ENCODE measurements at places on chromosomes 3 and 15.

- DNase-seq: peak; percentile 67
Observed at GRCh38 chr3:57951066-57951882, 56.9 kb upstream of the FLNB start.

GRCh38 chr15:85337425-85338074 lies 42.9 kb upstream of the AKAP13 start:
- no peak for DNase-seq

- DNase-seq: no peak
Observed at GRCh38 chr15:35876762-35877161, 330.8 kb upstream of the DPH6 start.

DNA sequence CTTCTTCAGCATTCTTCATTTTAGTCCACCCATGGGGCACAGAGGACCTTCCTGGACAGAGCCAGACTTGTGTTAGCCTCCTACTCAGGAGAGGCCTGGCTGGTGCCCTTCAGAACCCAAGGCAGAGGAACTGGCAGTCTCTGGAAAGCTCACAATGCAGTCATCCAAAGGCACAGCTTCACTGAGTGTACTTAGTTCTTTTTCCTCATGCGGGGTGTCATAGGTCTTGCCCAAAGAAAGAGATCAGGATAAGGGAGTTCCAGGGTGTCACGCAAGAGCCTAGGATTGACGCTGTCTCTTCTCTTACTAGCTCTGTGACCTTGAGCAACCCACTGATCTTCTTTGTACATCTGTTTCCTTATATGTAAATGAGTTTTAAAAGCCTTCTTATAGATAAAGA lies 58.7 kb downstream of the CD200 start:
- no peak for DNase-seq

DNA sequence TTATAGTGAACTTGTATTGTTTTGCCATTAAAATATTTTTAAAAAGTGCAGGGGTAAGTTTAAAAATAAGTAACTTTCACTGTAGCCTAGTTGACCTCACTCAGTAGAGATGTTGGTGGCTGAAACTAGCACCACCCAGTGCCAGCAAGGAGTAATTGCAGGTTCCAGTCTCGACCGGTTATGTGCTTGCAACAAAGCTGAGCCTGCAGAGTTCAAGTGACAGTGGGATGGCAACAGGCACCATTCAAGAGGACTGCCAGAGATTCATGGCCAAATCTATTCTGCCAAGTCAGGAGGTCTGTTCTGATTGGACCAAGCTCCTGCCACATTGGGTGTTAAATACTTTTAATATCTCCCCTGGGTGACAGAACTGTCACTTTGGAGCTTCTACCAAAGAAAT lies 2.7 kb downstream of the ADAMTS7 start:
- DNase-seq: no peak

- no peak for DNase-seq
Observed at GRCh38 chr3:160812304-160812703, 56.3 kb downstream of the PPM1L start.

DNA sequence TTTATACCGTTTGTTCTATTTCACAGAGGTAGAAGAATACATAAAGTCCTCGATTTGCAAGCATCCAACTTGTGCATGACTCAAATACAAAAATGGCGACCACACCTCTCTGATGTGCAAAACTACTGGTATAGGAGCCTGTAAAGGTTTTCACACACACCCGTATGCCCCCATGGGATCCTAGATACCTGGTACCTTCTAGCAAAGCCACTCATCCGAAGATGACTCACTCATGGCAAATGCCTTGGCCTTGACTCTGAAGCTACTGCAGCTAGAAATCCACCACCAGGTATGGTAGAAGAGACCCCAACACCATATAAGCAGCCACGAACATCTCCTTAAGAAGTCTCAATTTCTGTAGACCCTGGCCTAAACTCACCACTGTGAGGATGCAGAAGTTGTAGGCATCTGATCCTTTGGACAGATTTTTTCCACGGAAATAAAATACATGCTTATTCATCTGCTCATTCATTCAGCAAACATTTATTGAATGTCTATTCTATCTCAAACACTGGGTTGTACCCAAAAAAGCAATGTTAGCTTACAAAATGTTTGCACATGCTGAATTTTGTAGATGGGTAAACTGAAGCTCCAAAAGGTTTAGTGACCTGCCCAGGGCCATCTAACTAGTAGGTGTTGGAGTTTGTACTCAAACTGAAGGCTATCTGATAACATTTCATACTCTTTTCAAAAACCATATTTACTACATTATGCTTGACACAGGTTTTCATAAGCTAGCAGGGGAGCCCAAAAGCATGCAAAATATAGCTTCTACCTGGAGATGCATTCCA lies 158.8 kb downstream of the RORA start:
- no peak for DNase-seq

DNA sequence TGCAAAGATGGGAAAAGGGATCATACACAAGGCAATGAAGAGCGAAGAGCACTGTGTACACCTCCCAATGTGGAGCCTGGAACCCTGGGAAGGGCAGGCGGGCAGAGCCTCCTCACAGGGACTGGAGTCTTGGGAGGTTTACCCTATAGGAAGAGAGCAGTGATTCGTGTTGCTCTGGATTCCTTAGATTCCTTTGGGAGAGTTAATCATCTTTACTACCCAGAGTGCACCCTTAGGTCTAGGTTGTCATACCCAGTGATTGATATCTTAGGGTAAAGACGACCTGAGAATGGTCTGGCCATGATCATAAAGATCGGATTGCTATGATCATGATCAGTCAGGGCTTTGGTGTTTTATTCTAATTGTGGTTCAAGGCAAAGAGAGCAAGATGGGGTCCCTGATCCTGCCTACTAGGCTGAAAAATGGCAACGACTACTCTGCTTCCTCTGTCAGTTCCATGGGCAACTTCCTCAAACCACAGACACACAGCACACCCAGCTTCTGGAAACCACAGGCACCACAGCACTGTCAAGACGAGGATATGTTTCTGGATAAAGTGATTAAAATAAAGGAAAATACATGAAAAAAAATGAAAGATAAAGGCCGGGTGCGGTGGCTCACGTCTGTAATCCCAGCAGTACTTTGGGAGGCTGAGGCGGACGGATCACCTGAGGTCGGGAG lies 20.4 kb upstream of the MAP6D1 start:
- DNase-seq: no peak

- DNase-seq: no peak
Observed at GRCh38 chr15:74882528-74882927, 7.3 kb upstream of the MPI start.

- no peak for DNase-seq
Observed at GRCh38 chr3:182895513-182896112, 84.7 kb downstream of the DCUN1D1 start.

DNA sequence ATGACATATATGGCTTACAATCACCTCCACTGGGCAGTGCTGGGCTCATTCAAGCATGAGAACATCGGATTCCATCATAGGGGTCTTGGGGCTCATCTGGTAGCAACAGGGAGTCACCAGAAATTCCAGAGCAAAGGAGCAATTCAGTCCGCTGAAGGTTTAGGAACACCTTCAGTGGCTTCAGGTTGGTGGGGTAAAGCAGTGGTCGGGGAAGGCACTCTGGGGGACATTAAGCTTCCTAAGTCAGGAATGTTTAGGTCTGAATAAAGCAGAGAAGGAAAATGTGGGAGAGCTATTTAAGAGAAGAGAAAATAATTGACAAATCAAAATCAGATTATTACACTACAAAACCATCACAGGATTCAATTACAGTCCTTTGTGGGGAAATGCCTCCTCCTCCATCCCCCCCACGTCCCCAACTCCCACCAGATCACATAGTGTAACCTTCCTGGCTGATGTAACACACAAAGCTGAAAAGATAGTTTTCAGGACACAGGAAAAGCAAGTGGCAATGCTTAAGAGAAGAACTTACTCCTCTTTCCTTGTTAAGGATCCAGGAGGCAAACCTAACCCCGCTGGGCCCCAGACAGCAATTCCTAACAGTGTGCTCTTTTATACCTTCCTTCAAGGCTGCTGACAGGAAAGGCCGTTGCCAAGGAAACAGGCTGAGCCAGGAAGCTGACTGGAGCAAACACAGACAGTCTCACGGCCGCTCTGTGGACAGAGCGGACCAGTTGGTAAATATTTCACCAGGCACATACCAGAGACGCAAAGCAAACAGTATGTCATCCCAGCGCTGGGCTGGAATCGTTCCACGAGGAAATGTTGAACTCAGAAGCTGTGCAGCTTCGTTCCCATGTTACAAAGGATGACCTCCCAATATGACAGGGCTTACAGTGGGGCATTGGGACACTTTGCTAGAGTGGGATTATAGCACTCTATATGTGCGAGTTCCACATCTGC lies 57.5 kb upstream of the LMCD1 start:
- DNase-seq: peak; percentile 91

- DNase-seq: no peak
Observed at GRCh38 chr15:81126892-81127291, 7.2 kb upstream of the CFAP161 start.

DNA sequence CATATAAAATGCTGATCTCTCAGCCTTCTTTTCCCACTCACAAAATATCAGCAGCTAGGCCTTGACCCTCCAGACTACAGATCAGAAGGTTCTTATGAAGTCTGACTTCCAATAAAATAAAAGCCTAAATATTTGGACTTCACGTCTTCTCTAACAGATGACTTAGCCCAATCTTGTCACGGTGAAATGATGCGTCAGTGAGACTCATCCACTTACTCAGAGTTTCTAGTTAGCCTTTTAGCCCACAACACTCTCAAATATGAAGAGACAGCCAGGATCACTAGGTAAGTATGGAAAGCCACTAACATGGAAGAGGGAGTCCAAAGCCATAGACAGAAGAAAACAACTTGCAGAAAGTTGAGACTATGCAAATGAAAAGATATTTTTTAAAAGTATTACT lies 601.2 kb downstream of the PYDC2 start:
- peak; percentile 38 for DNase-seq

DNA sequence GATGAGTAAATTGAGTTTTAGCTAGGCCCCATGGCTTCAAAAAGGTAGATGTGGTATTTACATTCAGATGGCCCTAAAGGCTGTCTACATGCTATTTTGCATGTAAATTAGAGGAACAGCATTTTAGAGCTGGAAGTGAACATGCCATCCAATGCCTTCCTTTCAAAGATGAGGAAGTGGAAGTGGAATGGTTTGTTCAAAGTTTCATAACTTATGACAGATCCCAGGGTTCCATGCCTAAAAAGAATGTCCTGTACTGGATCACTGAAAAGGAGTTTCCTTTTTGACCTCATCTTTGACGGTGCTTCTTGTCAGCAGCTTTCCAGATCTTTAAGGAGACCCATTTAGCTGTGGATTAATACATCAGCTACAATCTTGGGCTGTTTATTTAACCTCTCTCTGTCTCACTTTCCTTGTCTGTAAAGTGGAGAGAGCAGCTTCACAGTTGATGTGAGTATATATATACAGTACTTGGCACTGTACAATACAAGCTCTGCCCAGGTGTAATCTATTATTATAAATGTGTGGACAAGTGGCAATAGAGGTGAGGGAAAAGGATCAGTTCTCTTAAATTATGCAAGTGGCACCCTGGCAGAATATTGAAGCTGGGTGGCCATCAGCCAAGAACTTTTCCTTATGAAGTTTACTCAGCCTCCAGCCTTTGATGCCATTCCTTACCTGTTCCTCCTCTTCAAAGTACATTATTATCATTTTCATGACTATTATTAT lies 68.7 kb upstream of the GOLGA8B start:
- DNase-seq: no peak

- no peak for DNase-seq
Observed at GRCh38 chr3:134611516-134611915, 39.3 kb downstream of the KY start.

GRCh38 chr3:25335356-25335755 lies 92.7 kb upstream of the RARB start:
- no peak for DNase-seq

- DNase-seq: no peak
Observed at GRCh38 chr3:69930564-69930963, 69.0 kb upstream of the SAMMSON start.

DNA sequence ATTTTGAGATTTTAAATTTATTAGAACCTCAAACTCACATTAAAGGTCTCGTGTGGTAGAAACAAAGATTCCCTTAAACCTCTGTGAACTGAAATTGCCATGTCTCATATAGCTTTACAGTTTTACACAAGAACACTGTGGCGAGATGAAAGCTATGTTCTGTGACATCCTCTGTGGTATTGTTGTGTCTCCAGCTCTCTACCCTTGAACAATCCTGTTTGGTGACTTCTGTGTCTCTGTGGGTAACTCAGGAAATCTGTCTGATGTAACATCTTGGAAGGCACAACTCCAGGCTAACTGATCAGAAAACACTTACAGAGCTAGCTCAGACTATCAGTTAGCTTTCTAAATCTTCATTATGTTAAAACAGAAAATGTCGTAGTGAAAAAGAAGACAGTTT lies 318.8 kb upstream of the GBE1 start:
- DNase-seq: no peak

DNA sequence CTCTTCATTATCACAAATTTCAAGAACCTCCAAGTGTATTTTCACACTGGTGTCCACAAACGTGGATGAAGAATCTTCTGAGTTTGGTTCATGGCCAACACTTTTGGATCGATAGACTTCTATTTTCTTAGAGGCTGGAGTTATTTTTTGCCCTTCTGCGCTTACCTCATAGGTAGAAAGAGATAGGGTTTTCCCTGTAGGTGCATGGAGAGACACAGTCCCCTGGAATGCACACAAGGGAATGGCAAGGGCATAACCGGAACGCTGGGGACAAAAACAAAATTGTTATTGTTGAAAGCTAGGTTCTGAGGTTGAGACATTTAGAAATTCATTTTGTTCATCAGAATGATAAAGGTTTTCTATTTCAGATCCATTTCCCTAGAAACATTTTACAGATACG lies 13.7 kb upstream of the DHX36 start:
- DNase-seq: no peak

GRCh38 chr3:12179441-12179840 lies 20.7 kb upstream of the TIMP4 start:
- DNase-seq: no peak

DNA sequence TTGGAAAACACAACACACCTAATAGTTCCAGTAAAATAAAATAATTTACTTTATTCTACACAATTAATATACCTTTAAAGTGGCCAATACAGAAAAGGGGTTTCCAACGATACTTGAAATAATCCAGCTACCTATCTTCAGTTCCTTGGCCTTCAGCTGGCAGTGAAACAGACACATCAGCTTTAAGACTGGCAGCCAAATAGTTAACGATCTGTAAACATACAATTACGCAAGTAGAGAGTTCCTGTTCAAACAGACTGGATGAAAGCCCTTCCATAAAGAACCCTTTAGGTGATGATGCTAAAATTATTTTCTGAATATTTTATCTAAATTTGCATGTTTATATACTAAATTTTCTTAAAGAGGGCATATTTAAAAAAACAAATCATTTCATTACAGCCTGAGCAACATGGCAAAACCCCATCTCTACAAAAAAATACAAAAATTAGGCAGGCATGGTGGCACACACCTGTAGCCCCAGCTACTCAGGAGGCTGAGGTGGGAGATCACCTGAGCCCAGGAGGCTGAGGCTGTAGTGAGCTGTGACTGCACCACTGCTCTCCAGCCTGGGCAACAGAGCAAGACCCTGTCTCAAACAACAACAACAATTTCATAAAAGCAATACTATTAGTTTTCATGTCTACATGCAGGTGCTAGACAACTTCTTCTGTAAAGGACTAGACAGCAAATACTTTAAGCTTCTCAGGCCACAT lies 12.9 kb downstream of the DYNC1LI1 start:
- DNase-seq: no peak

- no peak for DNase-seq
Observed at GRCh38 chr15:48596415-48596814, 49.1 kb downstream of the FBN1 start.

- no peak for DNase-seq
Observed at GRCh38 chr15:60713119-60714084, 234.5 kb upstream of the ICE2 start.

- no peak for DNase-seq
Observed at GRCh38 chr15:43218908-43219706, 1.7 kb downstream of the EPB42 start.
